ENCODE measurements at places on chromosomes 12 and 14.
A peak's percentile ranks its signal among the peaks of the same experiment; 100 is the strongest.

GRCh38 chr12:5514545-5514944 lies 82.6 kb downstream of the NTF3 start:
- DNase-seq: peak; percentile 52

GRCh38 chr14:26870096-26870495 lies 272.3 kb upstream of the NOVA1 start:
- no peak for DNase-seq

GRCh38 chr14:70149596-70150165 lies 39.1 kb downstream of the SLC8A3 start:
- peak; percentile 56 for DNase-seq

GRCh38 chr14:106840258-106840657 lies 1313.9 kb downstream of the TMEM121 start:
- no peak for DNase-seq

- no peak for DNase-seq
These were observed 83.6 kb upstream of the LHX5 start for GRCh38 chr12:113555226-113555625.

- no peak for DNase-seq
These were observed 179.9 kb upstream of the TBX3 start for GRCh38 chr12:114863911-114864310.

DNA sequence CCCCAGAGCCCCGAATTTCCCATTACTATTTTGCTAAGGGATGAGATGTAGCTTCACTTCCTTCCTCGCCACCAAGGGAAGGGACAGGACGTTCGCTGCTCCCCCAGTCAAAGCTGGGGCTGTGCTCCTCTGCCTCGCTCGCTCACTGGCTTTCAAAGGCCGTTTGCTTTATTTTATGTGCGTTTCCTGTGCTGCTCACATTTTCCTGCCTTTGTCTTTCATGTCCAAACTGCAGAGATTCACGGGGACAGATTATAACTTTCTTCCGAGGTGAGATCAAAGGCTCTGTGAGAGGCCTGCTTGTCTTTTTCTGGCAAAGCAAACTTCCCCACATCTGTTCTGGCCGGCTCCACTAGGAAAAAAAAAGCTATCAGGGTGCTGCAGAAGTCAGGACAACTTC lies 76.0 kb upstream of the FZD10 start:
- DNase-seq: no peak

- DNase-seq: no peak
These were observed at the start of gene MAP3K12 for GRCh38 chr12:53499266-53500141. MAP3K12 (minus strand) TSS chr12:53499458; CDS start chr12:53487391, 12,067 bp downstream.

GRCh38 chr12:105492591-105493545 lies 162.4 kb downstream of the C12orf75 start:
- DNase-seq: no peak

DNA sequence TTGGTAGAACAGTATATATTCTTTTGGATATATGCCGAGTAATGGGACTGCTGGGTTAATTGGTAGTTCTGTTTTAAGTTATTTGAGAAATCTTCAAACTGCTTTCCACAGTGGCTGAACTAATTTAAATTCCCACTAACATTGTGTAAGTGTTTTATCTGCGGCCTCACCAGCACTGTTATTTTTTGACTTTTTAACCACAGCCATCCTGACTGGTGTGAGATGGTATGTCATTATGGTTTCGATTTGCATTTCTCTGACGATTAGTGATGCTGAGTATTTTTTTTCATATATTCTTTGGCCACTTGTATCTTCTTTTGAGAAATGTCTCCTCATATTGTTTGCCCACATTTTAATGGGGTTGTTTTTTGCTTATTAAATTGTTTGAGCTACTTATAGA lies 357.4 kb downstream of the C12orf50 start:
- DNase-seq: no peak

DNA sequence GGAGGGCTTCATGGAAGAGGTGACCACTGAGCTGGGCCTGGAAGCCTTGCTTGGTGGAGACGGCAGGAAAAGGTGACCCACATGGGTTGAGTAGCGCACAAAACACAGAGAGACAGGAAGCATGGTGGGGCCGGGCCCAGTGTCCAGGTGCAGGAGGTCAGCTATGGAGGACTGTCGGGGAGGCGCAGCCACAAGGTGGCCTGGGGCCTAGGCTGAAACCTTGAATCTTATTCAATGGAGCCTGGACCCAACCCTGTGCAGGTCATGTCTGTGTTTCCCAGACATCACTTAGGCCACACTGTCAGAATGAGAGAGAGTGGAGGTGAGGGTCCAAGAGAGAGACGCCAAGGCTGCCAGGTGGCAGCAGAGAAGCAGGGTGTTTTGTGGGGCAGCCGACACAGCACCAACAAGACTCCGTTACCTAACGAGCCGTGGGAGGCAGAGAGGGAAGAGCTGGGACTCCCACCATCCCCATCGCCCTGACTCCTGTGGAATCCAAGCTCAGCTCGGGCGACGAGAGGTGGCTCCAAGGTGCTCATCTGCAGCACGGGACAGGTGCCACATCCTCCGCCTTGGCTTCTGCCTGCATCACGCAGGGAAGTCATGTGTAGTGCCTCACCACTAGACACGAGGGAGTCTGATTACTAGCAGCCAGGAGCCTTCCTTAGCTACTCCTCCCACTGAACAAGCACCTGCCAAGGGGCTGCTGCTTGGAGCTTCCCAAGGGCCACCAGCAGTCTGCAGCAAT lies 38.7 kb downstream of the DEGS2 start:
- no peak for DNase-seq

DNA sequence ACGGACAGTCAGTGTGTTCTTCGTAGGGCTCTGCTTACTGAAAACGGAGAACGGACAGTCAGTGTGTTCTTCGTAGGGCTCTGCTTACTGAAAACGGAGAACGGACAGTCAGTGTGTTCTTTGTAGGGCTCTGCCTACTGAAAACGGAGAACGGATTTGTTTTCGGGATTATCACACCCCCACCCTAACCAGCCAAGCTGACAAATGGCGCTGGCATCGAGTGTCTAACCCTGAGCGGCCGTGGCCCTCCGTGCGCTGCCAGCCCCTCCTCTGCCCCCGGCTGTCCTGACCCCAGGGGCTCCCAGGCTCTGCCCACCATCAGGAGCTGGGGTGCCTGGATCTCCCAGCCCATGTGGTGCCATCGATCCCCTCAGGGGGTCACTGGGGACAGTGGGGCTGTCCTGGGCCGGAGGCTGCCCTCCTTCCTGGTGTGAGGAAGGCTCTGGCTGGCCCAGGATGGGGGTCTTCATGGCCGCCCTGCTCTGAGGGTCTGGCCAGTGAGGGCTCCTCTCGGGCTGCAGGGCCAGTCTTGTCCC lies 57.3 kb downstream of the FBRSL1 start:
- no peak for DNase-seq

DNA sequence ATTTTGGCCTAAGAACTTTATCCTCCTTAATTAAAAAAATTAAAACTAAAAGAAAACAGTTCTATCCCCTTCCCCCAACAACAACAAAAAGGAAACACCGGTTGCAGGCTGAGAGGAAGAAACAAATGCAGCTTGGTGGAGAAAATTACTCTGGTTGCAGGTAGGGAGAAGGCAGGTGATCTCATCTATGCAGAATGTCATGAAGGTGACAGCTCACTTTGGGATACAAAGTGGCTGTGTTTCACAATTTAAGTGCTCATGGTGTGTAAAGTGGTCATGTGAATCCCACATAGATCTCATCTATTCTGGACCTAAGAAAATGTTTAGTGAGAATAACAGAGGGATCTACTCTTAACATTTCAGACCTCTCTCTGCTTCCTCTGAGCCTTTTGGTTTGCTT lies 219.7 kb upstream of the PKP2 start:
- DNase-seq: no peak

DNA sequence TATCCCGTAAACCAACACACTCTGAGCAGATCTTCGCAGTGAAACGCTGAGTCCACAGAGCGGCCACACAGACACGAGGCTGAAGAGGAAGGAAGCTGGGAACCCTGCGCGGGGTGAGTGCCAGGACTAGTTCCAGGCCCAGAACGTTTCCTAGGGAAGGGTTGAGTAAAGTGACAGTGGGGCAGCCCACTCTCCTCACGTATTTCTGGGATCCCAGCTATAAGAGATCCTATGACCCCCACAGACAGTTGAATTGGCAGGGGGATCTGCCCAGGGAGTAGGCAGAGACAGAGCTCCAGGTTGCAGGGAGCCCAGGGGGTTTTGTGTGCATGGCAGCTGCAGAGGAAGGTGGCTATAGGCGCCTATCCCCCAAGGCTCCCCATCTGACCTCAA lies 51.1 kb downstream of the GTF2A1 start:
- no peak for DNase-seq

DNA sequence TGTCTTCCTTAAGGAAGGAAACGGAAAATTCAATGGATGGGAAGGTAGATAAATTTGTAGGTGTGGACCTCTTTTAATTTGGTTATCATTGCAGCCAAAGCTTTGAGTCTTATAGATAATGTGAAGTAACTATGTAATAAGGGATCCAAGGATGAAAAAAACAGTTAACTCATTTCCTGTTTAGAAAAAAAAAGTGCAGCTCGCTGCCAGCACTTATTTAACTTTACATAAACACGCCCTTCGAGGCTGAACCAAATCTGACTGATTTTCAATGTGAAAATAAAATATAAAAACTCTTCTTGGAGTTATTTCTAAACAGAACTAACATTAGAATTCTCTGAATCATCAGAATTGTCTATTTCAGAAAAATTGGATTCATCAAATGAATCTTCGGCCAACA lies 7.0 kb downstream of the NUBPL start:
- no peak for DNase-seq

DNA sequence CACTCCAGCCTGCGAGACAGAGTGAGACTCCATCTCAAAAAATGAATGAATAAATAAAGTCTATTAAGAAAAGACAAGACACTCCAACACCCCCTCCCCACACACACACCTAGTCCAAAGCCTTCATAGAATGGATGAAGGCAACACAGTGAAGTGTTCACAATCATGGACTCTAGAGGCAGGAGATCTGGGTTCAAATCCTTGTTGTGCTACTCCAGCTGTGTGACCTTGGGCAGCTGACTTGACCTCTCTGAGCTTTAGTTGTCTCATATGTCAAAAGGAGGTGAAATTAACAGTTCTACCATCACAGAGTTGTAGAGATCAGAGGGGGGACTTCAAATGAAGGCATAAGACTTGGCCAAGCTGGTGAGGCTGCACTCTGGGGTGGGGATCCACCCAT lies 95.8 kb upstream of the MAP1LC3B2 start:
- DNase-seq: no peak

DNA sequence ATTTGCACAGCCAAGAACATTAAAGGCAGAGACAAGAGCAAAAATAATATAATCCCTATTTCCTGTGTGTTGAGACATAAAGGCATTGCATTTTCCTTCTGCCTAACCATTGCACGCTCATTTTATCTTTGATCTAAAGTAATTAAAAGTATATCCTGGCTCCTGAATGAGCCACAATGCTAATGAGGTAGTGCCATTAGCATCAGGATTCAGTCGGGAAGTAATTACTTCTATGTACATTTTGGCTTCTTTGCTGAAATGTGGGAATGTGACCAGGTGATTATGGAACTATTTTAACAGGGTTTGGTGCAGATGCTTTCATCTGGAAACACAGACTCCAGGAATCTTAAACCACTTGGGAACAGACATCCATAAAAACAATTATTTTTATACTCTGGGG lies 77.4 kb downstream of the TMTC1 start:
- no peak for DNase-seq

GRCh38 chr14:81436296-81437138 lies 36.4 kb upstream of the STON2 start:
- DNase-seq: no peak

DNA sequence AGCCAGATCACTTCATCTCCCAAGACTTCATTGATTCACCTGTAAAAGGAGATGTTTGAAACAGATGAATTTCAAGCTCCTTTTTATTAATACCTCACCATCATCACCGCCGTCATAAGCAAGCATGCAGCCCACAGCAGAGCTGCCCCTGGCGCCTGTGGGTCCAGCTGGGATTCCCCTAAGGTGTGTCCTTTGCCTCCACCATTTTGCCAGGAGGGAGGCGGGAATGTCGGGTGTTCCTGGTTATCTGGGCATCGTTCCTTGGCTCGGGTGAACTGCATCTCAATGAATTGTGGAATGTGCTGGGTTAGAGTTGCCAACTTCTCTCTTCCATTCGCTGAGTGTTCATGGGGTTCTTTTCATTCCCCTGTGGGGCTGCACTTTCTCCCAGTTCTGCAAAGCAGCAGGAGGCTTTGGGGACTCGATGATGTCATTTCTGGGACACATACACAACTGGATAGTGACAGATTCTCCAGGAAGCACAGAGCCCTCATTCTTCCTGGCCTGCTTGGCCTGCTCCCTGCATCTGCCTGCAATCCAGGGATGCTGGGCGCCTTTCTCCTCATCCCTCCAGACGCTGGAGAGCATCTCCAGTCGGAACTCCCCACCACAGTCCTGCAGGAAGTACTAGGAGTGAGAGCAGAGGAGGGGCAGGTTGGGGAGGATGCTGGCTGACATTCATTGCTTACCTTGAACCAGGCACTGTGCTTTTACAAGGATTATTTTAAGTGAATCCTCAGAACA lies 10.1 kb downstream of the CCND2 start:
- peak; percentile 85 for DNase-seq

- DNase-seq: no peak
These were observed 238.4 kb upstream of the CCDC196 start for GRCh38 chr14:66247662-66248193.

GRCh38 chr12:12214635-12215131 lies 52.2 kb downstream of the LRP6 start:
- DNase-seq: no peak

GRCh38 chr14:42222924-42223471 lies 616.3 kb downstream of the LRFN5 start:
- no peak for DNase-seq

DNA sequence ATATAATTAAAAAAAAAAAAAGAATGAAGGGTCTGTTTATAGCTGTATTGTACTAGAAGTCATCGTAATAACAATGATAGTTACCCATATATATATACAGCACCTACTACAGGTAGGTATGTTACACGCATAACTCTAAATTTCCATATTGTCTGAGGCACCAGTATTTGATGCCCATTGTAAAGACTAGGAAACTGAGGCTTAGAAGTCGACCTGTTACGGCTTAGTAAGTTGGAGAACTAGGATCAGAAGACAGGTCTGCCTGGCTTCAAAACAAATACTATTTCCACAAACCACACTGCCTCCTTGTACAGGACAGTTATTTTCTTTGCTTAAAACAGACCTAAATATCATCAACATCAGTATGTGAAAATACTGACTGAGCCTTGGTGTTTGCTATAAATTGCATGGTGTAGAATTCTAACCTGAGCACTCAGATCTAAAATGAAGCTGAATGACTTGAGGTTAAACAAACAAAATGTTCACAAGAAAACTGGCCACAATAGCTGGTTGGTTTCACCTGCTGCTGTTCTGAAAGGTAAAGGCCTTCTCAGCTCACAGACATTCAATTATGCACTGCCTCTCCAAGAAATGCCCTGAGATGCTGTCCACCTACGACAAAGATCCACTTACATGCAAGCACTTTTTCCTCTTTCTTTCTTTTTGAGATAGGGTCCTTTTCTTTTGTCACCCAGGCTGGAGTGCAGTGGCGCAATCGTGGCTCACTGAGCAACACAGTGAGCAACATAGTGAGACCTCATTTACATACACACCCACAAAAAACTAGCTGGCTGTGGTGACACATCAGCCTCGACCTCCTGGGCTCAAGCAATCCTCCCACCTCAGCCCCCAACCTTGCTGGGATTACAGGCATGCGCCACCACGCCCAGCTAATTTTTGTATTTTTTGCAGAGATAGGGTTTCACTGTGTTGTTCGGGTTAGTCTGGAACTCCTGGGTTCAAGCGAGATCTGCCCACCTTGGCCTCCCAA lies 35.7 kb downstream of the SSH1 start:
- no peak for DNase-seq

- no peak for DNase-seq
These were observed 173.3 kb upstream of the RASSF8 start for GRCh38 chr12:25785134-25785533.

- DNase-seq: no peak
These were observed 105.1 kb downstream of the ZFP36L1 start for GRCh38 chr14:68687746-68688145.

Data from vagina (tissue), 2 donors.